A549 treated with CORT108297 at 1 μM for 4 hours (cell line): ENCODE measurements at places on chromosomes 5 and 9. TPM values are rescaled to one million over a fixed set of nuclear protein-coding genes. Genes with fewer than 3 reads are reported as not detected.

UNC5A gene
- total RNA-seq, result 0.15 to 0.38 TPM (median 0.31 TPM) in 5 replicates

CCNJL gene
- total RNA-seq, result 11.0 to 15.4 TPM (median 13.6 TPM) in 5 replicates

CAMK4 gene
- total RNA-seq, result 0.06 to 0.11 TPM (median 0.10 TPM) in 4 of 5 replicates, not detected in the other

DDX46 gene
- total RNA-seq, result 48.4 to 76.5 TPM (median 62.3 TPM) in 5 replicates

C5orf58 gene
- total RNA-seq, result not detected in 5 replicates

TMEM203 gene
- 35.3 to 48.6 TPM (median 45.8 TPM) in 5 replicates for total RNA-seq

PCDHGB2 gene
- 0.06 to 0.12 TPM (median 0.08 TPM) in 5 replicates for total RNA-seq

RASEF gene
- 7.1 to 9.2 TPM (median 8.5 TPM) in 5 replicates for total RNA-seq

RANBP3L gene
- not detected in 5 replicates for total RNA-seq

ECSCR gene
- not detected in 5 replicates for total RNA-seq

CDKN2B-AS1 gene
- not detected in 5 replicates for total RNA-seq

OCLN gene
- total RNA-seq, result 9.0 to 13.9 TPM (median 10.3 TPM) in 5 replicates

WNK2 gene
- 4.9 to 7.8 TPM (median 6.5 TPM) in 5 replicates for total RNA-seq

SLCO4C1 gene
- 0.02 TPM in 1 of 5 replicates, not detected in the others for total RNA-seq

SV2C gene
- total RNA-seq, result not detected in 5 replicates

TICAM2 gene
- 0.75 to 1.4 TPM (median 1.2 TPM) in 5 replicates for total RNA-seq
